ENCODE measurements at places on chromosomes 5 and 9.

DNA sequence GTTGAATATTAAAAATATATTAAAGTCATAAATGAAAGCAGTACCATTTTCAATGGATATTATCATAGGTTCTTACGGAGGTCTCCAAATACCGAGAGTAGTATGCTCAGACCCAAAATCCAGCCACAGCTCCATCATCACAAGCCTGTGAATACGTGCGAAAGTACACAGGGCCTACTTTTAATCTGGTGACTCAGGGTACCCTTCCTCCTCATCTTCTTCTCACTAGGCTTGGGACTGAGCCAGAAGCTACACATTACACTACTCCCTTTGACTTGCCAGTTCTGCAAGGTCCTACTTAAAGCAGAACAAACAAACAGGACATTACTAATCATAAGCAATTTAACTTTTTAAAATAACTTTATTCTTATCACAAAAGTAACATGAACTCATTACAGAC, 7.6 kb upstream of the RIC1 start:
- DNase-seq, result no peak

GRCh38 chr5:73591102-73591695, 25.7 kb downstream of the UTP15 start:
- DNase-seq, result peak; percentile 77

GRCh38 chr9:37971108-37971459, 67.2 kb upstream of the SLC25A51 start:
- DNase-seq, result no peak

GRCh38 chr5:11027660-11028059, 266.6 kb upstream of the DAP start:
- DNase-seq, result no peak

- DNase-seq, result no peak
These were observed 222.3 kb downstream of the ARRDC3 start for GRCh38 chr5:91160714-91161285.

GRCh38 chr5:109718216-109718615, 28.5 kb downstream of the MAN2A1 start:
- DNase-seq, result no peak

DNA sequence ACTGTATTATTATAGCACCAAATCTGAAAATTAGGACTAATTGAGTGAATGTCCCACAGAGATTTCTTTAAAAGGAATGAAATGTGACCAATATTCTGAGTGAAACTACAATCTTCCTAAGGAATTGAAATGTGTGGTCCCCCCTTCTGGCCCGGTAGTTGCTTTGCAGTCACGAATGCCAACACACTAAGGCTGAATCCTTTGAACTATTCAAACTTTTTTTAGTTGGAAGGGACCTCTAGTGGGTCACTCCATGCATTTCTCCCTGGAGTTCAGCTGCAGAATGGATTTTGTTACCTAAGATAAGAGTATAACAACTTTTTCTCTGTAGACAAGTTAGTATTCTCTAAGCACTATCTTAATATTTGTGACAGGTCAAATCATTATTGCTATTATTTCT, 2.8 kb downstream of the CDH6 start:
- peak; percentile 10 for DNase-seq
